Left renal cortex interstitium (tissue), 4 donors: ENCODE measurements at places on chromosomes 12 and 14. TPM values are rescaled to one million over a fixed set of nuclear protein-coding genes. Genes with fewer than 3 reads are reported as not detected.

GRCh38 chr12:13060581-13060980, 16.4 kb downstream of the FAM234B start:
- DNase-seq, result no peak

GRCh38 chr12:108701779-108702441, 29.4 kb downstream of the CORO1C start:
- DNase-seq, result no peak

GRCh38 chr14:54475911-54476310, 12.9 kb downstream of the GMFB start:
- no peak for DNase-seq

Gene PTPRQ
- 15.0 TPM for polyA plus RNA-seq

- DNase-seq, result peak; percentile 37
Observed at GRCh38 chr14:95098984-95099599, 58.2 kb downstream of the DICER1 start.

DNA sequence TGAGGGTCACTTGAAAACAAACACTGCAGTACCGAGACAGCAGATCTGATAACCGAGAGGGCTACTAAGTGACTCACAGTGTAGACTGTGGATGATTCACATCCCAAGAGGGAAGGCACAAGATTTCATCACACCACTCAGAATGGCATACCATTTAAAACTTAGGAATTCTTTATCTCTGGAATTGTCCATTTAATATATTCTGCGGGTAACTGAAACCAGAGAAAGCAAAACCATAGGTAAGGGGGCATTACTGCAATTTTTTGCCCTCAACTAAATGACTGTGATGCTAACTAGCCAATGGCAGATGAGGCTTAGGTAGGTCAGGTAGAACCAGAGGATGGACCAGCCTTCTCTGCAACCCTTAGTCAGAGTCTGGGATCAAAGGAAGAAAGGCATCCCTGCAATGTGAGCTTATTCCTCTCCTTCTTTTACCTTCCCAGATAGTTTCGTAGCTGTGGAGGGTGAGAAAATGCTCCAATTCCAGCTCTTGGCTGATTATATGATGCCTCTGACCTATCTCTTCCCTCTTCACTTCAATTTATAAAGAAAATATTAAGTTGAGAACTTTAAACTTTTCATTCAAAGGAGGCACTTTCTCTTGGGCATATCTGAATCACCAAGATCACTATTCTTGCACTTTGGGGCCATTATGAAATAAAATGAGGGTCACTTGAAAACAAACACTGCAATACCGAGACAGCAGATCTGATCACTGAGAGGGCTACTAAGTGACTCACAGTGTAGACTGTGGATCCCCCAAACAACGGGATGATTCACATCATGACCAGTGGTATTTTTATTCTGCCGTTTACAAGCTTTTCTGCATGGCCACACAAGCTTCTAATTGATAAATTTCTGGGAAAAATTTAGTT, 6.8 kb downstream of the ART4 start:
- no peak for DNase-seq

Gene PPM1H
- polyA plus RNA-seq, result 27.8 TPM

- no peak for DNase-seq
Observed at GRCh38 chr12:100145643-100146042, 3.0 kb upstream of the BLTP3B start.

Gene EPYC
- not detected for polyA plus RNA-seq

Gene PUS7L
- 10.8 TPM for polyA plus RNA-seq
